ENCODE measurements at places on chromosomes 2 and 18. TPM values are rescaled to one million over a fixed set of nuclear protein-coding genes. Genes with fewer than 3 reads are reported as not detected.

TTC39C gene
- 23.5 TPM for total RNA-seq

CCBE1 gene
- 0.33 TPM for total RNA-seq

CFC1B gene
- total RNA-seq: not detected

CAPN13 gene
- not detected for total RNA-seq
